H54 (cell line): ENCODE measurements at places on chromosomes 4 and X.

DNA sequence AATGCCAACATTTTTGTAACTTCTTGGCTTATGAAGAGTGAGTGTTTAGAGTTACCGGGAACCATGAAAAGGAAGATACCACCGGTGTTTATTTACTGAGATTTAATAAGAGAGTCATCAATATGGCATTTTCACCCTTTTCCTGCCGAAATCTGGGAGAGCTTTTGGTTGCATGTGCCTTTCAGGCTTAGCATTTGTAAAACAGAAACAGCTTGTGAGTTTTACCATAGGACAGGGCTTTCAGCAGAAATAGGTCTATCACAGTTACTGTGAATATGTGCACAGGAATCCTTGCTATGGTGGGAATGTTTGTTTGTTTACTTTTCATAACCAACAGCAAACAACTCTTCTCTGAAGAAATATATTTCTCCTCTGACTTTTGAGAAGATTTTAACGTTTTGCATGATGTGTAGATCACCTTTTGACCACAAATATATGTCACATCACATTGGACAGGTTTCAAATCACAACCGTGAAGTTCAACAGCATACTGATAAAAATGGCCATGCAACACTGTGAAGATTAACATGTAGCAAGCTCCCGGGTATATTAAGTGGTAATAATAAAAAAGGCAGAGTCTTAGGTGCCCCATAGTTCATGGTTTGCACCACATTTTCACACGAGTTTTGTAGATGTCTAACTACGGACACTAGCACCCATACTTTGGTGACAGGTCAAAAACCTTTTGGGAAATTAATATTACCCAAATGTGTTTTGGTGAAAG lies 21.3 kb downstream of the ARHGAP24 start:
- no peak for DNase-seq

GRCh38 chr4:1367936-1368289 lies 20.9 kb downstream of the UVSSA start:
- no peak for DNase-seq

DNA sequence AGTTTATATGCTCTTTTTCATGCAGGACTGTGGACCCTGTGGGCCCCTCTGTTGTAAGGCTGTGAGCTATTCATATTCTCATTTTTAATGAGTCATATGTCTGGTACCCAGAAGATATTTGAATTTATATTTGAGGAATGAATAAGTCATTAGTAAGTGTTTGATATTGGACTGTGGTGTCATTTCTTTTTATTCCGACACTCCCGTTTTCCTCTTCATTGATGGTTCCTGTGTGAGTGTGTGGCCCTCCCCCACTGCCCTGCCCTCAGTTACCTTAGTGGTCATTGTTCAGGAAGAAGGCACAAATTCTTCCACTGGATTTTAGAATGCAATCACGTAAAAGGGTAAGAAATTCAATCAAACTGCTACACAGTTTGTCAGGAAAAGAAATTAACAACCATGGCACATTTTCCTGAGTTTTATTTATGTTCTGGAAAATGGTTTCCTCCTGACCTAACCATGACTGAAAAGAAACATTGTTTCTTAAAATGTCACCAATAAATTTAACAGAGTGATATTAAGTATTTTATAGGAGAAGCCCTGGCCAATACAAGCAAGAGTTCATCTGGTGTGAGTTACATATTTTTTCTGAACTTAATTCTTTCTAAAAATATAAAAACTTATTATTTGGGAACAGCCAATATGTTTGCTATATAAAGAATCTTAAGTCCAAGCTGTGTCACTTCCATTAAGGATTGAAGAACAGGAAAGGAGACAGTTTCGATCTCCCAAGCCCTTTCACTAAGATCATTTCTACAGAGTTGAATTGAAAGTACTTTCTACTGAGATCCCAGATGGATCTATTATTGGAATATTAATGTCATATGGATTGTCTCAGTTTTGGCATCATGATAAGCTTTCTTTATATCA lies 370.5 kb upstream of the ANXA10 start:
- no peak for DNase-seq

GRCh38 chrX:151181088-151181487 lies 4.7 kb downstream of the GPR50 start:
- DNase-seq = no peak

DNA sequence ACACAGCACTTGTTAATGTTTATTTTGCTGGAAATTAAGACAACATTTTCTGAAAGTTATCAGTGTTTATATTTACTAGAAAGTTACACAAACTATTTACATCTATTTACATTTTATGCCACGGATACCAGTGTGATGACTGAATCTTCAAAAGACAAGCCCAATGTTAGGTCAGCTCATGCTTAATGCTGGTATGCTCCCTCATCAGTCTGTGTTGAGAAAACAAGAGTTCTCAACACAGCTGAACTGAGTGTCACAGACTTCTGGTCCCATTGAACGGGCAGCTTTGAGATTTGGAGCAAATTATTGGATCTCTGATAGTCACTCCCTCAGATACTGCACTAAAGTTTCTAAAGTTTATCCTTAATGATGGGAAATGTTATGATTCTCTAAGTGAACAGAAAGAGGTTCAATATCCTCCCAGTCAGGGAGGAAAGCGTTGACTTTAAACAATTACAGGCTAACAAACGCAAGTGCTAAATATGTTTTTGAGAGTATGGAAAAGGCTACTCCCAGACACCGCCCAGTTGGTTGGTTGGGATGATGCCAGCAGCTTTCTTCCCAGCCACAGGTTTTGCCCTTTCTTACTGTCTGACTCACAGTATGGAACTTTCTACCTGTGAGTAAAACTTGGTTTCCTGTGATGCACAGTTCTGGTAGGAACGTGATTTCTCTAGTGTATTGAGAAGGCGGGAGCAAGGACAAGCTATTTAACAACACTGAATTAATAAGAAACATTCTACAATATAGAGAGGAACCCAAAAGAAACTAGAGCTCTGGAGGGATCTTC lies 1293.6 kb upstream of the TENM3 start:
- DNase-seq = no peak

GRCh38 chr4:160283081-160283480 lies 1180.2 kb downstream of the RAPGEF2 start:
- DNase-seq = no peak

- DNase-seq = no peak
Measured at GRCh38 chrX:31279359-31279758, 207.5 kb upstream of the FTHL17 start.

DNA sequence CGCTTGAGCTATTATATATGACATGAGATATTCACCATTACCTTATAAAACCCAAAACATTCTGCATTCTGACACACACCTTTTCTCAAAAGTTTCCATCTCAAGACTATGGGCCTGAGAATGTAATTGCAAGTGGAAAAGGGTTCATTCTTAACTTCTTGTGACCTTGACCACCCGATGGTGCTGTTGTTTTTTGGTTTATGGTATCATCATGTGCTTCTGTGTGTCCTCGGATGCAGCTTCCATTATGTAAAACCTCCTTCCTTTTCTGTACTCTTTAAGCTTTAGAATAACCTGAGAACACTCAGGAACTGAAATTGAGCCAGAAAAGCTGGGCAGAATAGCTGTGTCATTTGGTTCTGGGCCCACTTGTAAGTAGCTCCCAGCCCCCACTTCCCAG lies 16.2 kb upstream of the PUDP start:
- DNase-seq = no peak

- no peak for DNase-seq
Measured at GRCh38 chrX:38811515-38812243, 10.4 kb downstream of the MID1IP1 start.

GRCh38 chrX:40976981-40977380 lies 108.3 kb upstream of the USP9X start:
- no peak for DNase-seq

- DNase-seq = no peak
Measured at GRCh38 chr4:15270201-15270600, 157.6 kb upstream of the C1QTNF7 start.
